T-helper 17 cell (primary cell): ENCODE measurements at places on chromosomes 13 and 19.

DNA sequence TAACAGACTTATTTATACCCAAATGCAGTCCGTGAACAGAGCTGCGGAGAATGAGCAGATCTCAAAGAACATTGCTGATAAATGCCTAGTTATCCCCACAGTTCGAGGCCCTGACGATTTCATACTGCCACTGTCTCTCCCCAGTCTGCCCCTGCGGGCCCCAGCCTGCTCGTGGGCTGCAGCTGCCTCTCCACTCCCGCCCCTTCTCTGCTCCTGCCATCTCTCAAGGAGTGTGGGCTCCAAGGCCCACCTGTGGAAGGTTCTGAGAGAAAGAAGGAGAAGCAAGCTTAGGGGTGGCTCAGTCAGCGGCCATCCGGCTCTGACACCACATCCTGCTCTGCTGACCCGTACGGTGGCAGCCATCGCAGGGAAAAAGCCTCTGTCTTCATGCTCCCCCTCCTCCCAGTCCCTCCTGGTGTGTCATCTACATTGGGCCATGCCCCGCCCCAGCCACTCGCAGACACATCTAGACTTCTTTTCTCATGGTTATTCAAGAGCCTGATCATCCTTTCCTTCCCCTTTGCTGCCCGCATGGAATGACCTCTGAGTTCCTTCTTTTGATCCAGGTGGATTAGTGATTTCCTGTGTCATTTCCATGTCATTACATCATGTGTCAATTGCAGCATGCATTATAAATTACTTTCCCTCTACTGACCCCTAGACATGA, 52.0 kb downstream of the EPS15L1 start:
- no peaks in the 10 kb centered on the region for H3K27me3 ChIP-seq
- H3K36me3 ChIP-seq = peaks cover 2% of the 10 kb centered on the region
- no peak for DNase-seq
- no peak overlapping the region for H3K4me3 ChIP-seq
- peak overlapping the region; percentile 9 for H3K27ac ChIP-seq

DNA sequence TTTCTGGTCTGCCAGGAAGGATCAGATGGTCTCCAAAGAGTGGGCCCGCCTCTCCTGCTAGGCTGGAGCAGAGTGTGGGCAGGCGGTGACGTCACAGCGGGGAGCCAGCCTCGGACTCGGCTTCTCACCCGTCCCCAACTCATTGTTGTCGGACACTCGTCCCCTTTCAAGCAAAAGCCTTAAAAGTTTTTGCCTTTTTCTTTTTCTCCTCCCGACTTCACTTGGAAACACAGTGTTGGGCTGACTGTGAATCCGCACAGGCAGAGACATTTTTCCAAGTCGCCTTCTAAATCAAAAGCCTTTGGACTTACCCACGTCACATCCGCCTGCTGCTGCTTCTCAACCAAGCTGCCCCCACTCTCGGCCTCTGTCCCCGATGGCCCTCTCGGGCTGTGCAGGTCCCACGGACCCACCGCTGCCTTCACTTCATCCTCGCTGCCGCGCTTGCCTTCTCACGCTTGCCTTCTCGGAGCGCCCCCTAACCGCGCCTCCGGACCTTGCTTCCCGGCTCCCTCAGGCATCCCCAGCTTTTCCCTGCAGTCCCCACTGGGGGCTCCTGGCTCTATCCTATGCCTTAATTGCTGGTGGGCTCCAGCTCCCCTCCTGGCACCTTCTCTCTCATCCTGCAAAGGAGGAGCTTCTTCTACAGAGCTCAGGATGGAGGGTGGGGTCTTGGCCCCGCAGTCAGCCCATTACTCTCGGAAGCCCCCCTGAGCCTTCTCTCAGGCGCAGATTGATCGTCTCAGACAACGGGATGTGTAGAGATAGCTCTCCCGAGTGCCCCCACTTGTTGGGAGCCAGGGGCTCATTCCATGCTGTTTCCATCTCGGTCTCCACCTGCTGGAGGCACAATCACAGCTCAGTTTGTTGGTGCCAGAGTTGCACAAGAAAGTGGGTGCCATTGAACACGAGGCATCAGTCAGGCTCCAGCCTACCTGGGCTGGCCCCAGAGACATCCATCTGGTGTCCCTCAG, 3.9 kb upstream of the ZNF135 start:
- no peaks in the 10 kb centered on the region for H3K27me3 ChIP-seq
- H3K36me3 ChIP-seq = peaks cover 5% of the 10 kb centered on the region
- no peak for DNase-seq
- no peak overlapping the region for H3K27ac ChIP-seq

GRCh38 chr19:35146746-35147459, 3.8 kb downstream of the FXYD7 start:
- H3K27me3 ChIP-seq = no peaks in the 10 kb centered on the region
- DNase-seq = no peak
- H3K27ac ChIP-seq = peak overlapping the region; percentile 87
- peaks cover 23% of the 10 kb centered on the region for H3K4me1 ChIP-seq
- H3K36me3 ChIP-seq = no peaks in the 10 kb centered on the region

DNA sequence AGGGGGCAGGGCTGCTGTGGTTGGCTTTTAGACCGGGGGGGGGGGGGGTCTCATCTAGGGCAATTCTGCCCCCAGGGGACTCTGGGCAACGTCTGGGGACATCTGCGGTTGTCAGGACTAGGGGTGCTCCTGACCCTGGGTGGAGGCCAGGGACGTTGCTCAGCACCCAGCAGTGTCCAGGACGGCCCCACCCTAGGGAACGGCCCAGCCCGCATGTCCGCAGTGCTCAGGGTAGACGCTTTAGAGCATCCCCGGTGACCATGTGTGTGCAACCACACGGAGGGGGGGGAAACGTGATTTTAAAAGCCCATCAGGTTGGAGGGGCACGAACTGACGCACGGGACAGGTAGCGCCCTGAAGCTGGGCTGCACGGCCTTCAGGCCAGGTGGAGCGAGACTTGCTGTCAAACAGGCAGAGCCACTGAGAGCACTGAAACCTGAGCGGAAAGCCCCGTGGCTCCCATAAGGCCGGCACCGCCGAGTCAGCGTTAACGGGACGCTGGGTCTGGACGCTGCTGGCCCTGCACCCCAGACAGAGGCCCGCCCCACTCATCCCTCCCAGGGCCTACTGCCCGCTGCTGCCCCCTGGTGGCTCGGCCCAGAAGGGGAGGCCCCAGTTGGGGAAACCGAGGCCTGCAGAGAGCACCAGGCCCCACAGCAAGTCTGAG, 8.3 kb downstream of the CACTIN start:
- no peaks in the 10 kb centered on the region for H3K27me3 ChIP-seq
- no peak overlapping the region for H3K4me3 ChIP-seq
- peak; percentile 34 for DNase-seq
- no peak overlapping the region for H3K27ac ChIP-seq

DNA sequence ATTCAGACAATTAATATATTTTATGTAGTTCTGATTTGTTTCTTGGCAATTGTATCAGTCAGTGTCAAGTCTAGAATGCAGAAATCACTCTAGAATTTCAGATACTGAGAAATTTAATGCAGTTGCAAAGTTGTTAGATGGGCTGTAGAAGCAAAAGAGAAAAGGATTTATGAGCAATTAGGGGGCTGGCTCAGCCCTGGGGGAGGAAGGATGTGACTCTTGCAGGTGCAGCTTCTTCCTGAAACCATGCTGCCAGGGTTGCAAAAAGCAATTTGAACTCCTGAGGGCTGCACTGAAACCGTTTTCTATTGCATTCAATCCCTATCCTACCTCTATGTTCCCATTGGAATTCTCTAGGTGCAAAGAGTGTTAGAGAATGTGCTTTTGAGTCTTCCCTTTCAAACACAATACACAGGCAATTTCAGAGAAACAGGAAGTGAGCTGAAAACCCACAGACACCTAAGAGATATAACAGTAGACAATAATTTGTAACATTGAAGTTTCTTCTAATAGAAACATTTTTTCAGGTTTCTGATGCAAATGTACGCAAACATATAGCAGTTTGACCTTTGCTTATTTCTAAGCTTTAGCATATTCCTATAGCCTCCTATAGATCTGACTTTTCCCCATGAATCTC, 814.7 kb upstream of the ATXN8OS start:
- H3K4me3 ChIP-seq = no peak overlapping the region
- H3K36me3 ChIP-seq = no peaks in the 10 kb centered on the region
- no peak overlapping the region for H3K27ac ChIP-seq
- no peak for DNase-seq

GRCh38 chr13:31870511-31870910, 131.2 kb downstream of the RXFP2 start:
- H3K27ac ChIP-seq = peak overlapping the region; percentile 39
- H3K36me3 ChIP-seq = peaks cover 4% of the 10 kb centered on the region
- H3K27me3 ChIP-seq = no peaks in the 10 kb centered on the region
- DNase-seq = no peak
- peaks cover 34% of the 10 kb centered on the region for H3K4me1 ChIP-seq

DNA sequence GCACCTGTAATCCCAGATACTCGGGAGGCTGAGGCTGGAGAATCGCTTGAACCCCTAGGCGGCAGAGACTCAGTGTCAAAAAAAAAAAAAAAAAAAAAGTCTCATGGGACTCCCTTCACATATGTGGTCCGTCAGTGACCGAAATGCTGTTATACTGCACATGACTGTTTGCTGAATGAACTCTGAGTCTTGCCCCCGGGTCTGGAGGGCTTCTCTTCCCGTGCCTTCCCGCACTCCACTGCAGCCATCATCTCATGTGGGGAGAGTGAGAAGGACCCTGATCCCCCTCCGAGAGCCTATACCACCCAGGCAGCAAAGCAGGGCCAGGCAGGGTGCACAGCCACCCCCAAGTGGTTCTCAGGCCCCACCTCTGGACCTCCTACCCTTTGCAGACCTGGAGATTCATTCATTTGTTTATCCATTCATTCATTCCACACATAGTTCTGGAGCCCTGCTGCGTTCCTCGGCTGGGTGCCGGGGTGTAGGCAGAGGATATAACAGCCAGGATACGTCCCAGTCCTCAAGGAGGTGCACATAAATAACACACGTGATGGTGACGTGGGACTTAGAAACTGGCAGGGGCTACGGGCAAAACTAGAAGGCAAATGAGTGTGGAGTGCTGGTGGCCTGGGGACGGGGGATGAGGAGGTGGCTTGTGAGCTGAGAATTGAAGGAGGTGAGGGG, 14.2 kb downstream of the NDUFA11 start:
- H3K4me3 ChIP-seq = no peak overlapping the region
- H3K27me3 ChIP-seq = peaks cover 11% of the 10 kb centered on the region
- no peaks in the 10 kb centered on the region for H3K4me1 ChIP-seq
- H3K27ac ChIP-seq = no peak overlapping the region
- H3K36me3 ChIP-seq = no peaks in the 10 kb centered on the region
- no peak for DNase-seq

DNA sequence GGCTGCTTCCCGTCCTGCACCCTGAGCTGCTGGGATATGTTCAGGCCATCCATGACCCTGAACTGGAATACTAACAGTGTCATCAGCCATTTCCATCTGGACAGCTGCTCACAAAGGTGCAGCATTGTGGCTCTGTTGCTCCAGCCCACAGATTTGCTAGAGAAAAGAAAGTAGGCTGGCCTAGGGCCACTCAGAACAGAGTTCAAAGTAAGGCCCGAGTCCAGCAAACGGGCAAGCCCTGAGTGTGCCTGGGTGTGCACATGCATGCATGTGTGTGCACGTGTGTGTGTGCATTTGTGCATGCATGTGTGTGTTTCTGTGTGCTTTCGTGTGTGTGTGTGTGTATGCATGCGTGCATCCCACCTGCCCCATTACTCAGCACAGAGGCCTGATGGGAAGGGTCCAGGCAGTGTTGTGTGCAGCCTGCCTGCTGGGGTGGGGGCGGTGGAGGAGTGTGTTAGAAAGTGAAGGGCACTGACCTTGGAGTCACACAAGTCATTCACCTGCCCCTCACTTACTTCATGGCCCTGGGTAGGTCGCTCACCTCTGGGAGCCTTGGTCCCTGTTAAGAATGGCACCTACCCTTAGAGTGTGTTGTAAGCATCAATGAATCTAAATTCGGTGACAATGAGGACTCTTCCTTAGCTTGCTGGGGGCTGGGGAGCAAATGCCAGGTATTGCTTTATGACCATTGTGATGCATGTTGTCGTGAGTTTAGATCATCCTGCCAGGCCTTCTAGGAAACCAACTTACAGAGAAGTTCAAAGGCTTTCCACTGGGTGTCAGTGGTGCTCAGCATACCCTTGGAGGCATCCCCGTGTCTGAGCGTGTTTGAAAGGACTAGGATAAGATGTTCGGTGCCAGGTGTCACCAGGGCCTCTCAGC, 53.2 kb downstream of the GPR12 start:
- H3K4me1 ChIP-seq = no peaks in the 10 kb centered on the region
- no peaks in the 10 kb centered on the region for H3K36me3 ChIP-seq
- H3K4me3 ChIP-seq = no peak overlapping the region
- H3K27ac ChIP-seq = no peak overlapping the region
- H3K27me3 ChIP-seq = peaks cover 41% of the 10 kb centered on the region
- no peak for DNase-seq

- H3K4me1 ChIP-seq = peaks cover 2% of the 10 kb centered on the region
- H3K36me3 ChIP-seq = peaks cover 2% of the 10 kb centered on the region
- DNase-seq = no peak
- H3K27me3 ChIP-seq = peaks cover 36% of the 10 kb centered on the region
- no peak overlapping the region for H3K27ac ChIP-seq
Measured at GRCh38 chr19:42762789-42763188, 2.7 kb downstream of the PSG8 start.

DNA sequence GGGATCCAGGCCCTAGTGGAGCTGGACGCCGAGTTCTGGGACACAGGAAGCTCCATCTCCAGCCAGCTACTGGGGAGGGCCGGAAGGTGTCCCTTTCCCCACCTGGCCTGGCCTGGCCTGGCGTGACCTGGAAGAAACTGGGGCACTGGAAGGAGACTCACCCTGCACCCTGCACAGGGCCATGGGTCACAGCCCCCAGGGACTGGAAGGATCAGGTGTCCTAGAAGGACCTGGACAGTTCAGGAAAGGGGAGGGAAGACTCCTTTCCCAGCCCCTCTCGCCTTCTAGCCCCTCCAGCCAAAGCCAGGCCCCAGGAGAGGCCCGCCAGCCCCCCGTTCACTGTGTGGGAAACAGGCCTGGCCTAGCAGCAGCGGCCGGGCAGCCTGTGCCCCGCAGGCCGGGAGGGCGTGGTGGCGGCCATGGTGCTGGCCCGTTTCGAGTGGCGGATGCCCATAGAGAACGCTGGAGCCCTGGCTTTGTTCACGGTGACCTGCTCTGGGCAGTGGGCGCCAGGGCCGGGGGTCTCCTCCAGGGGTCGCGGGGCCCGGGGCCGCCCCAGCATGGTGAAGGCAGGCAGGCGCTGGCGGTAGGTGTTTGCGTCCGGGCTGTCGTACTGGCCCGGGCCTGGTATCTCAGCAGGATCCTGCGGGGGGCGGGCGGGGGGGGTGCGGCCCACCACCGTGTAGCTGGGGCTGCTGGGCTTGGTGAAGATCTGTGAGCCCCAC, 2.8 kb upstream of the SHC2 start:
- no peak for DNase-seq
- no peaks in the 10 kb centered on the region for H3K36me3 ChIP-seq
- no peak overlapping the region for H3K4me3 ChIP-seq
- H3K27ac ChIP-seq = no peak overlapping the region
- H3K4me1 ChIP-seq = peaks cover 3% of the 10 kb centered on the region

DNA sequence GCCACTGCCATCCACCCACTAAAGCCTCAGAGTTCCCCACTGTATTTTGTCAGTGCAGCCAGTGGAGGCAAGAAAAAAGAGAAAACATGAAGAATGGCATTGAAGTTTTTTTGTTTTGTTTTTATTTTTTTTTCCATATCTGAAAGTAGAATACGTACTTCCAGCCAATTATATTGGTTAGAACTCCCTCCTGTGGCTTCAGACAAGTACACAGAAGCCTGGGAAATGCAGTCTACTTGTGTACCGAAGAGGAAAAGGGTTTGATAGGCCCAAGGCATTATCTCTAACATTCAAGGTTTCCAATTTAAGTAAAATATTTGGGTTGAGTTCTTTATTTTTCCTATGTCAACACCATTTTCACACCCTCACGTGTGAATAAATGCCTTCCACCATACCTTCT, 696.2 kb upstream of the GPC6 start:
- H3K27ac ChIP-seq = no peak overlapping the region
- H3K36me3 ChIP-seq = no peaks in the 10 kb centered on the region
- no peaks in the 10 kb centered on the region for H3K27me3 ChIP-seq
- no peak for DNase-seq
